ENCODE measurements at places on chromosomes 4 and X.

GRCh38 chr4:138439143-138439581 lies 197.0 kb upstream of the SLC7A11 start:
- DNase-seq: no peak

- no peak for DNase-seq
These were observed 7.4 kb upstream of the DYNLT3 start for GRCh38 chrX:37854748-37855147.

GRCh38 chr4:10123227-10124101 lies 6.9 kb upstream of the WDR1 start:
- no peak for DNase-seq

DNA sequence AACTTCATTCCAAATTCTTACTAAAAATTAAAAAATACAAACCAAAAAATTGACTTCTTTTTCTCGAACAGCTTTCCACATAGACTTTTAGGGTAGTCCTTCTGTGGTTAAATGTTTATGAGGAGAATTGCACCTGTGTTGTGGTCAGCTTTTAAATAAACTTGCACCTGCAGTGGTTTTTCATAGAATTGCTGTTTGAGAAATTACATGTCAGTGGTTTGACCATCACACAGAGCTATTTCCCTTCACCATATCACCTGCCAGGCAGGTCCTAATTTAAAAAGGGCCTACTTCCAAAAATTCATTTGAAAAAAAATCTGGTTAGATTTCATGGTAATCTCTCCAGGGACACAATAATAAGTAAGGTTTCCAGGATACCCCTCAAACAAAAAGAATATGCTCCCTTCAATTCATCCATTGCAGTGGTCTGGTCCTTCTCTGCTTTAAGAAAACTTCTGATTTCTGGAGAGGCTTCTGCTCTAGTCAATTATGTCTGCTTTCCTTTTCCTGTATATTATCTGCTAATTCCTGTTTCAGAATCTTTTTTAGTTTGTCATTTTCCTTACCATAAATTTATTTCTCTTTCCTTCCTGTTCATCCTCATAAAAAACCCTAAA lies 9.8 kb upstream of the UTP3 start:
- no peak for DNase-seq

GRCh38 chr4:81353861-81354260 lies 117.8 kb downstream of the RASGEF1B start:
- DNase-seq: no peak

DNA sequence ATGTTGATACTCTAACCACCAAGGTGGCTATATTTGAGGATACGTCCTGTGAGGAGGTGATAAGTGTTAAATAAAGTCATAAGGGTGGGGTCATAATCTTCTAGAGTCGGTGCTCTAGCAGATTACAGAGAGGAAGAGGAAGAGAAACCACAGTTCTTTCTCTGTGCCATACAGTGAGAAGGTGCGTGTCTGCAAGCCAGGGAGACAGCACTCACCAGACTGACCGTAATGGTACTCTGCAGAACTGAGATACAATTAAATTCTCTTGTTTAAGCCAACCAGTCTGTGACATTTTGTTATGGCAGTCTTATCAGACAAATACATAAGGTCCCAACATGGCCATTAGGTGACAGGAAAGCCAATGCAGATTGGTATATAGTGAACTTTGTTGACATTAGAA lies 480.9 kb upstream of the IGFBP7 start:
- no peak for DNase-seq

DNA sequence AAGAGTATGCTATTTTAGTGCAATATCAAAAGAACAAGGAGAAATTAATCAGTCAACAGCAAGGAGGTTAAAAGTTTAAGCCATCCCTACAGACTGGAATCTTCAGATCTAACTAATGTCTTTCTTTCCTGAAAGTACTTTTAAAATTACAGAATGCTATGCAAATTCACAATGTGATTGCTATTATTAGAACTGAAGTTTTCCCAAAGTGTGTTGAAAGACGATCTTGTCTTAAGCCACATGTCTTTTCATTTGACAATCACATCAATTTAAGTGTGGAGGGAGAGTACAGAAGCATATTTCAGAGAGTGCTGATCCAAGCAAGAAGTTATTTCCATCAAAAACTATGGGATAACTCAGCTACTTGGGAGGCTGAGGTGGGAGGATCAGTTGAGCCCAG lies 64.7 kb upstream of the TNIP3 start:
- no peak for DNase-seq

DNA sequence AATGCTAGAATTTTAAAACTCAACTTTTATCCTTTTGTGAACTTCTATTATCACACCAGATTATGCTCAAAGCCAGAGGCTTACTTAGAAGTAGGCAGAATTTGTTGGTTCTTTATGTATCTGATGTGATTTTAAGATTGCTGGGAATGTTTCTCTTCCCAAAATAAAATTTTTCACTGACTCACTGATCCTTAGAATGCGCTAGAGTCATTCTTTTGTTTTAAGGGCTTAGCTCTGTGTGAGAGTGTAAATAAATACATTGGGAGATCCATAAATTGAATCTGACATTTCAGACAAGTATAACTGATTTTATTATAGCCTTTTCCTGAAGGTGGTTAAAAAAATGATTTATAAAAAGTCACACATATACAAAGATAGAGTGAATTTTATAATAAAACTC lies 101.3 kb downstream of the LARP1B start:
- no peak for DNase-seq

DNA sequence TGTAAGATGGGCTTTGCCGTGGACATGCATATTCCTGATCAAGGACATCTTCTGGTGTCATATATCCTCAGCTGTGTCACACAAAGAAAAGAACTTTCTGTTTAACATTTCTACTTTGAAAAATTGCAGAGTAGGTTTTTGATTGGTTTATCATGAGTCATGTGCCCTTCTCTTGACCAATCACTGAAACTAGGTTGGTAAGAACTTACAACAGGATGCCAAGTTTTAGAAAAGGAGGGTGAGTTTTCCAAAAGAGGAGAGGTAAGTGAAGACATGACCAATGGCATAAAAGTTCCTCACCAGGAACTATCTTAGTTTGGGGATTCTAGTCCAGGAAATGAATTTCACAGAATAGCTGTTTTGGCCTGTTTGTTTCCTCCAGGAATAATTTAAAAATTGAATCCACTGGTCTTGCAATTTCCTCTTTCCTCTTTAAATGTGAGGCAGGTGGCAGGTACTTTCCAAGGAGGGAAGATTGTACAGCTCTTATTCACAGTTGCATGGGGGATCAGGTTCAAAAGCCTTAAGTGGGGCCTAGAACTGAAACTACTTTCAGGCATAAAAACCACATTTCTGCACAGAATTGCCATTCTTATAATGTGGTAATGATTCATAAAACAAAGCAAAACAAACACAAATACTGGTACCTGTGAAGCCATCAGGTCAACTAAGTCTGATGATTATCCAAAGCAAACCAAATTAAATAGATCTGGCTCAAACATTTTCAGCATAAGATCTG lies 1114.5 kb upstream of the LCORL start:
- DNase-seq: no peak

GRCh38 chrX:15233416-15234015 lies 36.4 kb downstream of the ASB9 start:
- no peak for DNase-seq

DNA sequence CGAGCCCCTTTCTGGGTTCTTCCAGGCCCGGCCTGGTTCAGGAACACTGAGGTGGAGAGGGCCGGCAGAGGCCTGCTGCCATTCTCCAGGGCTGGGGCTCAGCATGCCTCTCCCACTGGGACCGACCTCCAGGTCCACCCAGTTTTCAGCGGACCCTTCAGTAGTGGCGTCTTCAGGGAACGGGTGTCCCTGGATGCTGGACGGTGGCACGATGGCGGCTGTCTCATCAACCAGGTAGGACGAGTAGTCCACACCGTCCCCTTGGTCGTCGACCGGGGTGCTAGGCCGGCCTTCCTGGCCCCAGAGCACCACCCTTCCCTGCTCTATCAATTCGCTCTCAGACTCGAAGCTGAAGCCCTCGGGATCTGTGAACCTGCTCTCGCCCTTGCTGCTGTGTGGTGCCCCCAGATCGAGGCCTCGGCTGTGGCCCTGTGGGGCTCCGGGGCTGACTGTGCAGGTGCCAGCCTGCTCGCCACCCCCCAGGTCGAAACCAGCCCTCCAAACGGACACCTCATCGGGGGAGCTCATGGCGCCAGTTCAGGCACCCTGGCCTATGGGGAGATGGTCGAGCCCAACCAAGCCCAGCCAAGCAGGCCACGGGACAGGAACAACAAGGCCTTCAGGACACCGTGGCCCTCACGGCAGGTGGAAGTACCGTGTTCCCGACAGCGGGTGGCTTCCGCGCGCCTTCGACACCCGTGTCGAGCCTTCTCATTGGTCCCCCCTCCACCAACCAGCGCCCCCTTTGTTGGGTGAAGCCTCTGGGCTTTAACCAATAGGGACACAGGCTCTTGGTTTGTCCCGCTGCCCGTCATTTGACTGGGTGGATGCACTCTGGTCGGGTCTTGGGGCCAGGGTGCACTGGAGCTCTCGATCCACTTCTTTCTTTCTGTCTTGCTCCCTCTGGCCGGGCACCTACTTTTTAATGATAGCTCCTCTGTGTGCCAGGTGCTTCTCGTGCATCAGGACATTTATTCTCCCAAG lies 814 bp upstream of the LOC101059915 start:
- no peak for DNase-seq

DNA sequence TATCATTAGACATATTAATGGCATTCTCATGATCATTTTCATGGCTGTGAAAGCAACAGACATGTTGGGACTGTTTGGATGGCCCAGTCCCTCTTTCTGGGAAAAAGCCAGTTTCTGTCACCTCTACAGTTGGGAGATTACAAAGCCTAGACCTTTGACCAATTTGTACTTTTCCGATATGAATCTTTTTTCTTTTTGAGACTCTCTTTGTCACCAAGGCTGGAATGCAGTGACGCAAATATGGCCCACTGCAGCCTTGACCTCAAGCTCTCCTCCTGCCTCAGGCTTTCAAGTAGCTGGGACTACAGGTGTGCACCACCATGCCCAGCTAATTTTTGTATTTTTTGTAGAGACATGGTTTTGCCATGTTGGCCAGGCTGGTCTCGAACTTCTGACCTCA lies 9.4 kb downstream of the TBC1D25 start:
- DNase-seq: no peak

DNA sequence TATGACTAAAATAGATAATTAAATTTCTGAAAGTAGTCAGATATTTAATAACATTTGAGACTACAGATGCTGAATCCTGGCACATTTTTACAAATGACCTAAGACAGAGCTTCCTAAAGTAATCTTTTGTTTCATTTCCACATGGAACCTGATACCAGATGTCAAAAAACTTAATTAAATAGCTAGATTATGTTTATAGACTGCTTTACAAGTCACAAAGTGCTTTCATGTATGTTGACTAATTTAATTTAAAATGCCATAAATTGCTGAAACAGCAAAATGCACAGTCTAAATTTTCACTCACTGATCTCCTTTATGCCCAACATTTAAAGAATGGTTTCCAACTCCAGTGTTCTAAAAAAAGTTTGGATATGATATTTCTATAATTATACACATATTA lies 299.1 kb upstream of the TBX22 start:
- no peak for DNase-seq

DNA sequence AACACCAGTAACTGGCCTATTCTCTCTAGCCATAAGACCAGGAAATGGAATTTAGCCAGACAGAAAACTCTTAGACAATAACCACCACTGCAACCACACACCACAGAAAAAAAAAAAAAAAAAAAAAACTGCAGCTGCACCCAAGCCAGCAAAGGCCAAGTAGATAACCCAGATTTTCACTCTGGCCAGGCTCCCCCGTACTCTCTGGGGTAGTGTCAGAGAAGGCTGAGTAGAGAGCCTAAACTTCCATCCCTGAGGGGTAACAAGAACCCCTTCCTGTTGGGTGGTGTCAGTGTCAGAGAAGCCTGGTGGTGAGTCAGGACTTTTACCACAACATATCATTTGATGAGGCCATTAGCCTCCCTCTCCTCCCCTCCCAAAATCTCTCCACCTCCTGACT lies 5.6 kb upstream of the DLG3 start:
- DNase-seq: no peak
